ENCODE measurements at places on chromosomes 6 and 20.

GRCh38 chr6:91083211-91083610 is 496.3 kb upstream of the MAP3K7 start:
- DNase-seq: no peak

DNA sequence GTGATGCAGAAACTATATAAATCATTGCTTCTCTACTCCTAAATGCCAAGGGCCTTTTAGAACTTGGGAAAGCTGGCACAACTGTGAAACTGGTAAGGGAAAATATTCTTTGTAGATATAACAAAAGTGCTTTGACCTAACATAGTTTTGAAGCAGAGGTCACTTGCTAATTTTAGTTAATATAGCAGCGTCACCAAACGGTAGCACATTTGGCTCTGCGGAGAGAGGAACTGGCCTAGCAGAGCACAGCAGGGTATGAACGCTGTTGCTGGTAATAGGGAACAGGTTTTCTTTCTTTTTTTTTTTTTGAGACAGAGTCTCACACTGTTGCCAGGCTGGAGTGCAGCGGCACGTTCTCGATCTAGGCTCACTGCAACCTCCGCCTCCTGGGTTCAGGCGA is 67.4 kb downstream of the ECT2L start:
- DNase-seq: no peak

DNA sequence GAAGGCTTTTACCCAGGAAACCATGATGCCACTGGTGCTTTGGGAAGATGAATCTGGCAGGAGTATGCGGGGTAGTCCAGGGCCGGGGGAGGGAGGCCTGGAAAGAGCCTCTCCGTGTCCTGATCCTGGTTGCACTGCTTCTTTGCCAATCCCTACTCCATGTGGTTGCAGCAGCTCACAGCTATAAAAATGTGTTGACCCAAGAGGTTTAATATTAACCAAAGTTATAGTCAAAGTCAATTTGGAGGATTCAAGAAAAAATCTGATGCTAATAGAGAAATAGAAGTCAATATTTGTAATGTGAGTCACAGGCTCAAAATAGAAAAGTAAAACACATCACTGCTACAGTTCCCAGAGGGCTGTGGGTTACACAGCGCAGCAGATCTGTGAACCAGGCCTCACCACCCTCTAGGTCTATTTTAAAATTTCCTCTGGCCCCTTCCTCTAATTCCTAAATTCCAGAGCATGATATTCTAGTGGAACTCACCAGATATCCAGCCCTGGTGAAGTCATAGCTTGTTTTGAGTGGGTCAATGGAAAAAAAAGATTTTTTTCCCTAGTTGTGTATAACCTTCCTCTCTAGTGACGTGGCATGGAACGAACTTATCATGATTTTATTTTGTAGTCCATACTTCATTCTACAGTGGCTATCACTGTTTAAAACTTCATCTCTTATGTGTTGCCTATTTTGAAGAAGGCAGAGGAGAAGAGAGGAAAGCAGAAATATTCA is 63.2 kb upstream of the BMP2 start:
- DNase-seq: no peak

DNA sequence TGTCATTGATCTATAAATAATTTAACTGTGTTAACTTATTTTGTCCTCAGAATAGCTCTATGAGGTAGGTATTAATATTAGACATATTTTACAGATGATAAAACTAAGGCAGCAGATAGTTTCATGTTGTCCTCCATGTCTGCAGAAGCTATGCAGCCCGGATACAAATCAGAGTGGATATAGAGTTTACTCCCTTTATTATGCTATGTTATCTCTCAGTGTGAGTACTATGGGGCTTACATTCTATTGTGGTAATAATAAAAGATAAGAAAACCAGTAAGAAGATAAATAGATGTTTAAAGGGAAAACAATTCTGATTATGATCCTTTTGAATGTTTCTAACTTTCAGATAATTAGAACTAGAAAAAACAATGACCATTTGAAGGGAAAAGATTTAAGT is 979.8 kb upstream of the CITED2 start:
- DNase-seq: no peak

DNA sequence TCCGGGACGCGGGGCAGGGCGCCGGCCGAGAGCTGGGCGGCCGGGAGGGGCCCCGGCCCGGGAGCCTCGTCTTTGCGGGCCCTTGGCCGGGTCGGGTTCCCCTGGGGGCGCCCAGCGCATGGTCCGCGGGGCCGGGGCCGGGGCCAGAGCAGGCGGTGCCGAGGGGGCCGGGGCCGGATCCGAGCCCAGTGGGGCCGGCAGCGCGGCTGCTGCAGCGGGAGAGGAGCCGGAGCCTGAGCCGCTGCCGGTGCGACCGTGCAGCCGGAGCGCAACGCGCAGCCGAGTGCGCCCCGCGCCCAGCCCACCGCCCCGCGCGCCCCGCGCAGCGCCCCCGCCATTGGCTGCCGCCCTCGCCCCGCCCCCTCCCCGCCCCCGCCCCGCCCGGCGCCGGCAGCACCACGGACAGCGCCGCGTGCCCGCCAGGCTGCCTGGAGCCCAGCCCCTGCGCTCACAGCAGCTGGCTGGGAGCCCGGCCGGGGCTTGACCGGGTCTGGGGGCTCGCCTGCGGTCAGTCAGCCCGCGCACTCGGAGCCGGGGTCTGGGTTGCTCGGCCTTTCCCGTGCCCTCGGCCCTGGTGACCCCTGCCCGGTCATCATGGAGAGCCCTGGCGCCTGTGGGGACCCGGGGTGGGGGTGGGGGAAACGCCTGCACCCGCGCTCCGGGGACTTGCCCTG is at the start of gene HRH3:
HRH3 (minus strand) TSS at position 287 of the 674 bp plus-strand sequence. CDS start 308 bp downstream, outside the sequence.
- DNase-seq: no peak

DNA sequence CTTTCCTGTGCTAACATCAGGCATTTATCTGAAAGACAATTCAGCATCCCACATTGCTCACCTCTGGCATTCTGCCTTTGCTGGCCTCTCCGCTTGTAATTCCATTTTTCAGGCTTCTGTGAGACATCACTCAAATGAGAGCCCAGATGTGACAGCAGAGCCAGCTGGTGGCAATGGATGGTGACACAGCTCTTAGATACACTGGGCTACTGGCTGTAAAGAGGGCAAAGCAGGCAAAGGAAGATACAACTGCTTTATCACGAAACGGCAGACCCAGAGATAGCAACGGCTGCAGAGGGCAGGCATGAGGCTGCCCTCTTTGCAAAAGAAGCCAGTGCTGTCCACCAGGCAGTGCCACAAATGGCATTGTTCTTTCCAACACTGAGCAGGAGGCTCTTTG is 329.8 kb downstream of the KIF16B start:
- DNase-seq: no peak

DNA sequence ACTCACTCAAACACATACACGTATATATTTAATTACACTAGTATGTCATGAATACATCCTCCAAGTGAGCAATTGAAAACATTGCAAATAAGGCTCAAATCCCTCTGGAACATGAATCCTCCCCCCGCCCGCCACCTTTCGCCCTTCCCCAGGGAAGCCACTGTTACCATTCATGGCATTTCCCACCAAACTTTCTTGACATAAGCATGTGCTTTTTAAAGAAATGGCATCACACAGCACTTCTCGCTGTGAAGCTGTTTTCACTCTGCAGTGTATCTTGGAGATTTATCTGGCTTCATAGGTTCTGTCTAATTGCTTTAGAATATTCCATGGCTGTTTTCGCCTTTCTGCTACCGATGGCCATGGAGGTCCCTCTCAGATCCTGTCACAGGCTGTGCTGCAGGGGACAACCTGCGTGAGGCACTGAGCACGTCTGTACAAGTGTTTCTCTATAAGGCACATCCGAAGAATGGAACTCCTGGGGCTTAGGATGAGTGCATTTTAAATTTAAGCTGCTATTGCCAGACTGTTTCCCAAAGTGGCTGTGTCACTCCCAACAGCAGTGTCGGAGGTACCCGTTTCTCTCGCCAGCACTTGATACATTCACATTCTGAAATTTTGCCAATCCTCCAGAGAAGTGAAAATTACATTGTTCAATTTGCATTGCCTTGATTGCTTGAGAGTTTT is 22.2 kb upstream of the PHACTR3 start:
- no peak for DNase-seq

DNA sequence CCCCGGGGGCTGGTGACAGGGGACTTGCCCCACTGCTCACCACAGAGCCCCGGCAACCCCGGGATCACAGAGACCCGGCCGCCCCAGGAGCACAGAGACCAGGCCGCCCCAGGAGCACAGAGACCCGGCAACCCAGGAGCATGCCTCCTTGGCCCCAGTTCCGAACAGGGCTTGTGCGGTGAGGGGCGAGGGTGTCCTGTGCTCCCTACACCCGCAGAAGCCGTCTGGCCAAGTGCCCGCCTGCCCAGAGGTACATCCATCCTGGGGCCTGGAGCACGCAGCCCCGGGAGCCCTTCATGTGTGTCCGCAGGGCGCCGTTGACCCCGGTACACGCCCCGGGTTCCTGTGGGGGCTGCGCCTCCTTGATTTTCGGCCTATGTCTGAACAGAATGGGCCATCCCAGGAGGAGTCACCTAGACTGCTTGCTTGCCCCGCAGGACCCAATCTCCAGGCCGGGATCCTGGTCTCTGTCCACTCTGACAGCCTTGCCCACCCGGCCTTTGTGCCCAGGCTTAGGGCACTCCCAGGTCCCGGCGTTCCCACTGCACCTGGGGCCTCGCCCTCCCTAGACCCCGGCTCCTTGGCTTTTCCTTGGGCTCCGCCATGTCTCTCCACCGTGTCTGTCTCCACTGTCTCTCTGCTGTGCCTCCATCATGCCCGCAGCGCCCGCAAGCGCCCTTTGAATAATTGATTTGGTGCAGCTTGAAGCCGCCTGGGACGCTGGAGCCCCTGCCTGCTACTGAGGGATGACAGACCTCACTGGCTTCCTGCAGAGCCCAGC is 219.8 kb downstream of the ERMARD start:
- DNase-seq: no peak

GRCh38 chr20:36467076-36467999 is 74.0 kb upstream of the MYL9 start:
- no peak for DNase-seq

DNA sequence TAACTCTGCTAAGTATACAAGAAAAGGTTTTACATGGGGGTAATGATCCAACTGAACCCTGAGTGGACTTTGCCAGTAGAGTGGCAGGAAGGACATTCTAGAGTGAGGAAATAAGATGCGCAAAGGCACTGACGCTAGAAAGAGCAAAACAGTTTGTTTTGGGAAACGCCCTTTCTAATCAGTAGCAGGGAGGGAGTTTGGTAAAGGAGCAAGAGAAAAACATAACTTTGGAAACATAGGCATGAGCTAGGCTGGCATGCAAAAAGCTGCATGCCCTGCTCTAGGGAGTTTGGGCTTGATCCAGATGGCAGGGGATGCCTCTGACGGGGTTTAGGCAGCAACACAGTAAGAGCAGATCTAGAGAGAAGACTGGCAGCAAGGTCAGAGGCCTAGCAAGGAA is 135.2 kb downstream of the DST start:
- no peak for DNase-seq

- no peak for DNase-seq
These were observed 466.6 kb upstream of the MANEA start for GRCh38 chr6:95110767-95111166.

DNA sequence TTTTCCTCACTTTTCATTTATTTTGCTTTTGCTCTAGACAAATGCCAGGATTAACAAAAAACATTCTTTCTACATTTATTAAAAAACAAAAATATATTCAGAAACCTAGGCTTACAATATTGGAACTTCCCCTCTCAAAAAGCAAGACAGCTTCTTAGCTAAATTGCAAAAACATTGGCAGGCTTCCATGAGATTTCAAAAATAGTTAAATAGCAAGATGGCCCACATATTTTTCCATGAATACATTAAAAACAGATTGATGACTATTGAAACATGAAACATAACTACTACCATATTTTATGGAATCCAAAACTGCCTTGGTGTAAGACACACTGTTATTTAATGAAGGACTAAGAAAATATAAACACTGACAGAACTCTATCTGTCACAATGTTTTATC is 92.0 kb downstream of the LY86 start:
- DNase-seq: no peak

DNA sequence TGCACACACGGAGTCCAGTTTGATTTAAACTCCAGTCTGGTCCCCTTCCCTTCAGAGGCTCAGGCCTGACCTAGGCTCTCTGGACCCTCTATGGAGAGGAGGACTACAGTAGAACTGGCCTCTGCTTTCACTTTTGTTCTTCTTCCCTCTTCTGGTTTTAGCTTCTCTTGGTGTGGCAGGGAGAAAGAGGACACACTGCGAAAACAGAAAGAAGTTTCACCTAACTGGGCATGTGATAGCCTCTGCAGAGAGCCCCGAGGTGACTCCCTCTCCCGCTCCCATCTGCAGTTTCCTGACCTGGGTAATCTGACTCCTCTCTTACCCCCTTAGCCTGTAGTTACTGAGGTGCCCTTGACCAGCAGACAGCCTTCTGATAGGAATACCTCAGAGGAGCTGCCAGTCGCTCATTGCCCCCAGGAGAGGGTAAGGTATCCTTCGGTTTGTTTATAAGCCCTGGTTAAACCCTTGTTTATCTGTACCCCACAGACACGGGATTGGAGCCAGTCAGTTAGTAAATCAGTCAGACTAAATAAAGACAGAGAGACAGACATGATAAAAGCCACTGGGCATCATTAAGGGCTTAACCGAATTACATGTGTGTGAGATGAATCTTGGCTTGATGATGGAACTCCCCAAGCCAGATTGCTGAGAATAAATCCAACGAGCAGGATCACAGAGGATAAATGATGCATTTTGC is 12.0 kb upstream of the DTNBP1 start:
- no peak for DNase-seq

DNA sequence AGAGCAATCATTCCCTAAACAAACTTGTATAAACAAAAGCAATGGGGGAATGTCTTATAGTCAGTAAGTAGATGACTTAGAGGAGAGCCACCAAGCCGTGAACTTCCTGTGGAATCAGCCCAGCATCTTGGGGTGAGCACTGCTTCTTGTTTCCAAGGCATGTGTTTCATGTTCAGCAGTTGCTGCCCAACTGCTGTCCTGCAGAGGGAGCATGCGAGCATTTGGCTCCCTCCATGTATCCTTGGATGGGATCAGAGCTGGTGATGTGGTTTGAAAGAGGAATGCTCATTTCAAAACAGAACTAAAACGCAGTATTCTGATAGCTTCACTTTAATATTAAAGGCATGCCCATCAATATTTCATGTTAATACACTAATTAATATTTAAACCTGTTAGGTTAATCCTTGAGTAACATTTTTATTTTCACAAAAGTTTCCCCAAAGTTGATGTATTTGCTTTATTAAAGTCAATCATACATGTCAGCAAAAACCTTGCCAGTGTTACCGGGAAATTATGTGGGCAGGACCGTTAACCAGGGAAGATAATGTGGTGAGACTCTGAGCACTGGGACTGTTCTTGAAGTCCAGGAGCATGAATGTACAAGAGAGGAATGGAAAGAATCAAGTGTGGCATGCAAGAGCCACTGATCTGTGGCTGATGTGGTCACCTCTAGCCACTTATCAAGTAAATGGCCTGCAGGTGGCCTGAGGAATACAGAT is 172.1 kb upstream of the GGTLC1 start:
- no peak for DNase-seq

GRCh38 chr20:3433744-3434143 is 26.3 kb upstream of the DNAAF9 start:
- no peak for DNase-seq

Measured in NK-92 treated with Interleukin-12 subunit alpha and Interleukin-12 subunit beta, amount 100 ng/mL, for 24 hours (cell line).